HL-60 (cell line): ENCODE measurements at places on chromosomes 16 and 17.

DNA sequence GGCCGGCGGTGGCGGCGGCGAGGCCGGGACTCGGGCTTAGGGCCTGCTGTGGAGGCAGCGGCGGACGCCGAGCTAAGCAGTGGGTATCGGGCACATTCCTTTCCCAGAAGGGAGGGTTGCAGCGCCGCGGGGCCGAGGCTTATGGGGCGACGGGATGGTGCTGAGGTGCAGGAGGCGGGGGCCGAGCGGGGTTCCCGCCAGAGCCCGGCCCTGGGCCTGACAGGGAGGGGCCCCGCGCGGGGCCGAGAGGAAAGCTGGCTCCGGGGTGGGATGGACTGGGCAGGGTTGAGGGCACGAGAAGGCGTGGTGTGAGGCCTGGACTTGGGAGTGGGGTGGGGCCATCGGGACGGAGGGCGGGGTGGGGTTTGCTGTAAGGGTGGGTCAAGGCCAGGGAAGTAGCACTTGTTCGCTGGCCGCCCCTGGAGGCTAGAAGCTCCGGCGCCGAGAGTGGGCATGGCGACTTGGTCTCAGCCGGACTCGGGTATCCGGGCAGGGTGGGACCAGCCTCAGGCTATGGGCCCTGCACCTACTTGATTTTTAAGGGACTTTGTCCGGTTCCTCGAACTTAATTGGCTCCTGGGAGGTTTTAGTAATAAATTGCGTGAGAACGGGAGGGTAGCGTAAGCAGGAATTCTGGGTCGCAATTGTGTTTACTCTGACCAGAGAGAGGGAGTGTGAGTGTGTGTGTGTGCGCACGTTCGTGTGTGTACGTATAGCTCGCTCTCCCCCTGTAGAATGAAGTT, 396 bp downstream of the NFE2L1 start:
- peak; percentile 73 for DNase-seq

DNA sequence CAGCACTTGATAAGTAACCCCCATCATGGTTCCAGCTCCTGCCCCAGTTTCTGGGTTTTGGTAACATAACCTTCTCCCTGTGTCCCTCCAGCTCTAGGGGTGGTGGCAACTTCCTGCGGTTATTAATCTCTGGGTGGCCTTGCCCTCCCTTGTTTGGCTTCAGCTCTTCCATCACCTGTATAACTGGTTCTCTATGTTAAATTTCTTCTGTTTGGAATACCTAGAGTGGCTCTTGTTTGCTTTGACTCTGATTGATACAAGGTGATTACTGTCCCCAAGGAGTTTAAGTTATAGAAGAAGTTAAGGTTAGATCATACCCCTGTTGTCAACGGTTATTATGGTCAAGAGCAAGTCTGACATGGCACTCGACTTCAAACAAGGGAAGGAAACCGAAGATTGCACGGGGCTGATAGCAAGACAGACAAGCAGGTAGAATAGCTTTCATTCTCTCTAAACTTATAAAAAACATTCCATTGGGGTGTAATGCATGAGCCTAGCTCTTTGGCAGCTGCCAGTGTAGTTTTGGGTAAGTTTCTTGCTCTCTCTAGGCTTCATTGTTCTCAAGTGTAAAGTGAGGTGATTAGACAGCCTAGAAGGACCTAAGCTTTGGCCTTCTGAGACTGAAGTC, 11.0 kb upstream of the CCR7 start:
- no peak for DNase-seq

GRCh38 chr16:81237282-81237681, 1.2 kb upstream of the BCO1 start:
- DNase-seq, result no peak

GRCh38 chr16:11108466-11108805, 147.6 kb downstream of the SOCS1 start:
- DNase-seq, result no peak

DNA sequence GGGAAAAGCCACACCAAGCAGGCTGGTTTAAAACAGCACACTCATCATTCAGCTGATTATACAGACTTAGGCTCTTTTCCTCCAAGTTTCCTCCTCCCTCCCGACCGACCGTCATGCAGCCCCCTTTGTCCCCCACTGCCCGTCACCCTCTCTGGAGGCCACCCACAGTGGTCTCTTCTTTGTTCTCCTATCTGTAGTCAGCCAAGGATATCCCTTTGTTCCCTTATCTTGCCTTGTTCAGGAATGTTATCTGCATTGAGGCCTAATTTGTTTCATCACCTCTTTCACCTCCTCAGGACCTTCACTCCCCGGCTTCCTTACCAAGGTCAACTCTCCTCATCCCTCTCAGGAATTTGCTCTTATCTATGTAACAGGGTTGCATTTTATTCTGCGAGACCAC, 186.4 kb upstream of the CDH13 start:
- no peak for DNase-seq

DNA sequence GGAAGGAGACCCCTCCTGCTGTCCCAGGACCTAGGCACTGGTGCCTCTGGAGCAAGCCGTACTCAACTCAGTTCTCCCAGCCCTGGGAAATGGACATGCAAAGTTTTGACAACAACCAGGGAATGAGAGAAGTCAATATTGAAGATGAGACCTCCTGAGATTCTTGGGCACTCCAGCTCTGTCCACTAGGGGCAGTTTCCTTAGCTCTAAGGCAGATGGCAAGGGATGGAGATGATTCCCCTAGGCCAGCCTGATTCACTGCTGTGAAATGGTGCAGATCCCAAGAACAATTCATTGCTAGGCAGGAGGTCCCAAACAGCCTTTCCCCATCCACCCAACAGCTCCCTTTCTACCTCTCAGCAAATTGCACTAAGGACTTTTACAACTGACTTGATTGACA, 20.5 kb upstream of the SDR42E2 start:
- DNase-seq, result no peak

GRCh38 chr16:84788920-84789391, 30.8 kb upstream of the CRISPLD2 start:
- DNase-seq, result peak; percentile 51
